ENCODE measurements at places on chromosomes 6 and 20.

DNA sequence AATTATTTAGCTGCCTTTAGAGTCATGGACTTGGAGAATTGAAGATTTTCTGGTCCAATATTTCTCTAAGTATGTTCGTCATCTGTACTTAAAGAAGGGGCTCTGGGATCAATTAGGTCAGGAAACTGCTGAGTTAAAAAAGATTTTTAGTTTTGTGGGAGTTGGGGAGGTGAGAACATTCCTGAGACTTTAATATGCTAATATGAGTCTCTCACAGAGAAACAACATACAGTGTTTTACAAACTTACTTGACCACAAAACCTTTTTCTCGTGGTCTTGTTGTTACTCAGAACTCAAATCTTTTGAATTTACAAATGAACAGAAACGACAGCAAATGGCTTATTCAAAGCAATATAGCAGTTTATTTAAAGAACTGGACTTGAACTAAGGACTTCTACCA is 67.9 kb downstream of the LIN28B start:
- no peak for DNase-seq

DNA sequence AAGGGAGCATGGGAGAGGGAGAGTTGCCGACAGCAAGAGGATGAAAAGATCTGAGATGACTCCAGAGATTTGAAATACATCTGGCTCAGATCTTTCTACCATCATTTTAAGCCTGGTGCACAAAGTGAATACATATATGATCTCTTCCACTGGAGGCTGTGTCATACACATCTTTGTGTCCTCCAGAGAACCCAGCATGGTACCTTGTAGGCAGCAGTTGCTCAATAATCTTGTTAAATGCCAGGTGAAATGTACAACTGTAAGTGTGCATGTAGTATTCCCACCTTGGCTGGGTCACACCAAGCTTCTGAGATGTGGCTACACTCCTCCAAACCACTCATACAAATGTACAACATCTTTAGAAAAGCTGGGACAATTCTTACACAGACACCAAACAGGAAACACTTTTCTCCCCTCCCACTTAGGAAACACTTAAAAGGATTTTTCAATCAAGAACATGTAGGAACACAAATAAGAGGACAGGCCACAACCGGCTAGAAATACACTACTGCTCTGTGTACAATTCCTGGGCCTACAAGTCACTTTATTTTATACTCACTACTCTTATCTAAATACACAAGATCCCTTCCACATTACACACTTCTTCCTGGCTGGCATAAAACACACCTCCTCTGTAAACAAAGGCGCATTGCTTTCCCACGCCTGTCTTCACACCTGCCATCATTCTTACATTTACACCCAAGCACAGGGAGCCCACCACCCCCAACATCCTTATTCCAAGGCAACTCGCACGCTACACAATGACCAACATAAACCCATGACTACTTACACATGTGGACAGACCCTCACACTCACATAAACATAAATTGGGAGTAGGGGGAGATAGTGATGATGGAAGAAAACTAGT is 3.8 kb upstream of the IER3 start:
- DNase-seq: peak; percentile 62

DNA sequence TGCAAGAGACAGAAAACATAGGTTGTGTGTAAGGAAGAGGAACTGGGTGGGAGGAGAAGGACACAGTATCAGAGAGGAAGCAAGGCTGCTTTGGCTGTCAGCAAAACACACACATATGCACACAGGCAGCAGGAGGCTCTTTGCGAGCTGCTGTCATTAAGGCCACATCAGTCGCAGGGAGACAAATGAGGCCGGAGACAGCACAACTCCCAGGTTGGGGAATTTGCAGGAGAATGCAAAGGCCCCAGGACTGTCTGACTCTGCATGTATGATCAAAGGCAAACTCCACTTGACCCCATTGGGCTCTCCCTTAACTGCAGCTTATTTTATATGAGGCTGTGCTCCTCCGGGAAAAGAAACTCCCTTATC is 35.3 kb downstream of the METTL24 start:
- DNase-seq: no peak

DNA sequence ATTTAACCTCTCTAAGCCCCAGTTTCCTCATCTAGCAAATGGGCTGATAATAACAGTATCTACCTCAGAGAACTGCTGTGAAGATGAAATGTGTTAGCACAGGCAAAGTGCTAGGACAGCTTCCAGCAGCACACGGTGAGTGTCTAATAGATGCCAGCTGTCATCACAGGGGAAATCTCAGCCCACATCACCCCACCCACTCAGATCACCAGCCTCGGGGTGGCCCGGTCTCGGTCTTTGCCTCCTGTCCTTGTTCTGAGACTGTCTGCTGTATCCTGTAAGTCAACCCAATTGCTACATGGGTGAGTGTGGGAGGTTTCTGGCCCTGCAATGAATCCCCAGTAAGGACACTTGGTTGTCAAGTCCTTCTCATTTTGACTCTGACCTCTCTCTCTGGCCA is 99.5 kb upstream of the ZNFX1 start:
- no peak for DNase-seq

- no peak for DNase-seq
Observed at GRCh38 chr20:24039196-24039595, 50.6 kb upstream of the GGTLC1 start.

DNA sequence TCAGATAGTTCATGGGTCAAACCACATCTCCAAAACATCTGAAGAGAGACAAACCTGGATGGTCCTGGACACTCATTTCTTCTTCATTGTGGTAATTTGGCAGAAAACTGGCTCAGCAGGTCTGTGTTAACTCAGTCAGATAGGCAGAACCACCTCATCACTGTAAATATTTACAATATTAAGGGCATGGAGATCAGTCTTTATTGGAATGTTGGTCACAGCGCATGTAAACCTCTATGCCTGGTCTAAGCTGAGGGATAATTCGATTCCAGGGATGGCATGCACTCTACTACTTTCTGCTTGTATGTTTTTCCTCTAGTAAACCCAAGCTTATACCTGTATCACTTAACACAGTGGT is 4.0 kb upstream of the TBC1D7 start:
- no peak for DNase-seq
